Fibroblast of skin of abdomen (primary cell): ENCODE measurements at places on chromosomes 12 and 14.

DNA sequence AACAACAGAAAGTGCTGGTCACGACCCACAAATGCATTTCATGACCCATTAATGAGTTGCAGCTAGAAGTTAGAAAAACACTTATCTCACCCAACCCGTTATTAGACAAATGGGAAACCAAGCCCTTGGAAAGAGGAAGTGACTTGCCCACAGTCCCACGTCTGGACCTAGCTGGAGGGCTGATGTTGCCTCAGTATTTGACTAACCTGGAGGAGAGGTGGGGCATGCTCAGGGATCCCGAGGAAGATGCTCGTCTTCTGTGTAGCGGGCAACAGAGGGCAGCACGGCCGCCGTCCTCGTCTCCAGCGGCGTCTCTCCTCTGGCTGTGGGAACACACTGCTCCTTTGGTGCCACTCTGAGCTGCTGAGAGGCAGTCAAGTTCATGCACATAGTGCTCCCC is 12.7 kb downstream of the CCND2 start:
- DNase-seq = no peak

GRCh38 chr12:10276774-10277173 is 30.9 kb upstream of the KLRD1 start:
- DNase-seq = no peak

- DNase-seq = peak; percentile 72
Observed at GRCh38 chr14:31441273-31442111, 15.8 kb downstream of the DTD2 start.

- no peak for DNase-seq
Observed at GRCh38 chr12:27296674-27297073, 36.0 kb upstream of the BMAL2 start.

DNA sequence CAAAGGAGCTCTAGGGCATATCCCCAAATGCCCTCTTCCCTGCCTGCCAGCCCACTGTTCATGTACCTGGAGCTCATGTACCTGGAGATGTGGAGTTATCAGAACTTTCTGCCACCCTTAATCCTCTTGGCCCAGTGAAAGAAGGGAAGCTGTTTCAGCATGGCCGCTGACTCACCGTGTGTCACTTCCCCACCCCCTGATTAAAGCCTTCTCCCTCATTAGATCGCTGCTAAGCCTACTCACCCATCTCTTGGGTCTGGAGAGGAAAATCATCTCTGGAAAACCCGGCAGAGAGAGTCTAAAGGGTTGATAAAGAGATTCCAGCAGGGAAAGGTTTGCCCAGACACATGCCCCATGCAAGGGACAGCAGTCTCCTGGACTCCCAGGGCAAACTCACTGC is 4.5 kb upstream of the LTBP2 start:
- peak; percentile 89 for DNase-seq

DNA sequence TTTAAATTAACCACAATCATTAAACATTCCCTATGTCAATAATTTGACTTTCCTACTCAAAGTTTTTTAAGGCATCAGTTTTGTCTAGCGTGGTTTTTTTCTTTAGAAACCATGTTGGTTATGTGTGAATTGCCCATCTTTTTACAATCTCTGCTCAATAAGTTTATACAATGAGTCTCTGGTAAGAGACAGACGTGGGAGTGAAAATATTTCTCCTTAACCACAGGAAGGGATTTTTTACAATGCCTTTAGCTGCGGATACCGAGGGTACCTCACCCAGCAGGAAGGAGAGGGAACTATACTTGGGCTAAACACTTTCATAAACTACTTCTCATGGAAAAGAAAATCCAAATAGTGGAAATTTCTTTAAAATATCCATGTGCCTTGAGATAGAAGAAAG is 191.4 kb upstream of the BCL2L14 start:
- peak; percentile 68 for DNase-seq

GRCh38 chr12:95218150-95219133 is 835 bp downstream of the VEZT start:
- DNase-seq = peak; percentile 61

DNA sequence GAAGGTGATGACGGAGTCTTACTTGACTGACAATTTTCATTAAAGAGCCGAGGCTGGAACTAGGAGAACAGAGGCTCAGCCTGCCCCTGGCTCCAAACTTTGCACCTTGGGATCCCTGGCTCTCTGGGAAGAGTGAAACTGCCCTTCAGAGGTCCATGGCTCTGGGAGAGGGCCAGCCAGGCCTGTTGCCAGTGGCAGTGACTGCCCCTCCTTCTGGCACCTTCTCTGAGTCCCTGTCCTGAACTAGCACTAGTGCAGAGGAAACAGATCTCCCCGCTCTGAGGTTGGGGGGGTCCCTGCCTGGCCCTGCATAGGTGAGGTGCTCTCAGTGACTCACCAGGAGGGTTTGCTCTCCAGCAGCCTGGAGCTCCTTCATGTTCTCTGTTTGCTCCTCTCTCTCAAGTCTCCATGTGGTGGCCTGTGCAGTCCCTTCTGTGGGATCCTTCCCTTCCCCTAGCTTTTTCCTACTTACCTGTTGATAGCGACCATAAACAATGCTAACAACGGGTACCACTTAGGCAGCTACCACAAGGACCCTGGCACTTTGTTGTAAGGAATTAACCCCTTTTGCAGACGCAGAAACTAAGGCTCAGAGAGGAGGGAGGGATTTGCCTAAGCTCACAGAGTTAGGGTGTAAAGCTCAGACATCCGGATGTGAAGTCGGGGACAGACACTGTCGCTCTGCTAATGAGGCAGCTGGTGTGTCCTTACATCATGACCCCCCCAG is 22.4 kb downstream of the FAM222A start:
- no peak for DNase-seq

DNA sequence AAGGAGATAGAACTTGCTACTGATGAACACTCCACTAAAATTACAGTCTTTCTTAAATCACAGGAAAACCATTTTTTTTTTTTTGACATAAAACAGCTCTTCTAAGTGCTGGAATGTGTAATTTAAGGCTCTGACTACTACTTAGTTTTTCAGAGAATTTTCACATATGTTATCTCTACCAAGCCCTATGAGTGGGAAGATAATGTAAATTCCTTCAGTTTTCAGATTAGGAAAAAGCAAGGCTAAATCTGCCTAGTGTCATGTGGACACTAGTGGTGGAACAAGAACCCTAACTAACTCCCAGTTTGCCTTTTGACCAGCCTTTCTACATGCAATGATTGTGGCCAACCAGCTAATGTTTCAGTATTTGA is 37.3 kb upstream of the CSRP2 start:
- DNase-seq = peak; percentile 18

DNA sequence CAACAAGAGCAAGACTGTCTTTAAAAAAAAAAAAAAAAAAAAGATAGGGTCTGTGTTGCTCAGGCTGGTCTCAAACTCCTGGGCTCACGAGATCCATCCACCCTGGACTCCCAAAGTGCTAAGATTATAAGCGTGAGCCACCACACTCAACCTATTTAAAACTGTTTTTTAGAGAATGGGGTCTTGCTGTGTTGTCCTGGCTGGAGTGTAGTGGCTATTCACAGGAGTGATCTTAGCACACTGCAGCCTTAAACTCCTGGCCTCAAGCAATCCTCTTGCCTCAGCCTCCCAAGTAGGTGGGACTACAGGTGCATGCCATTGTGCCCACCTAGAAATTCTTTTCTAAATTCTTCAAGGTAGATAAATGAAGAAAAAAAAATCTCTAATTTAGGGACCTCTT is 7.6 kb downstream of the COQ10A start:
- no peak for DNase-seq

DNA sequence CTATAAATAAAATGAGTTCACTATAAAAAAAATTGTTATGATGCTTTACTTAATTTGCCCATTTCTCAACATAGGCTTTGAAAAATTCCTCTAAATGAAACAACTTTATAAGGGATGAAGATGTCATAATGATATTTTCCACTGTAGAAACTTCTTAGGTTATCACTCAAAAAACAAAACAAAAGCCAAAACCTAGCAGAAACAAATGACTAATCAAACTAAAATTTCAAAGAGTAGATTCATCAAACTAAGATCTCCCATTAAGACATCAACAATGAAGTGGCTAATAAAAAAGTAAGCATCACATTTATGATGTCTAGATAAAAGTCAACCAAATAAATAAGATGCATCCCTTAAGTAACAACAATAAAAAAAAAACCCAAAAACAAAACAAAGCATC is 36.9 kb upstream of the TTC7B start:
- no peak for DNase-seq

GRCh38 chr12:68003777-68004176 is 14.5 kb downstream of the IFNG-AS1 start:
- DNase-seq = no peak

DNA sequence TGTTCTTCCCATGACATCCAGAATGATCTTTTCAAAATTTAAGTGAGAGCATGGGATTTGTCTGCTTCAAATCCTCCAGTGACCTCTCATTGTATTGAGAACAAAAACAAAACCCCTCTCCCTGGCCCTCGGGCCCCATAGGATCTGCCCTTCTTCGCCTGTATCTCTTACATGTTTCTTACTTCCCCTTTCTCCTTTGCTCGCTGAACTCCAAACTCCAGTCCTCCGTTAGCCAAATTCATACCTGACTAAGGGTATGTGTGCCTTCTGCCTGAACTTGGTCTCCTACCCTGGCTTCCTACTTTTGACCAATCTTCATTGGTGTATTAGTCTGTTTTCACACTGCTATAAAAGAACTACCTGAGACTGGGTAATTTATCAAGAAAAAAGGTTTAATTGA is 13.2 kb upstream of the TSPAN11 start:
- no peak for DNase-seq

- DNase-seq = no peak
Observed at GRCh38 chr14:81178063-81178462, 42.7 kb downstream of the GTF2A1 start.

GRCh38 chr14:79407572-79407971 is 803.7 kb downstream of the DIO2 start:
- no peak for DNase-seq

- DNase-seq = peak; percentile 76
Observed at GRCh38 chr14:92600318-92601053, 86.9 kb downstream of the RIN3 start.

DNA sequence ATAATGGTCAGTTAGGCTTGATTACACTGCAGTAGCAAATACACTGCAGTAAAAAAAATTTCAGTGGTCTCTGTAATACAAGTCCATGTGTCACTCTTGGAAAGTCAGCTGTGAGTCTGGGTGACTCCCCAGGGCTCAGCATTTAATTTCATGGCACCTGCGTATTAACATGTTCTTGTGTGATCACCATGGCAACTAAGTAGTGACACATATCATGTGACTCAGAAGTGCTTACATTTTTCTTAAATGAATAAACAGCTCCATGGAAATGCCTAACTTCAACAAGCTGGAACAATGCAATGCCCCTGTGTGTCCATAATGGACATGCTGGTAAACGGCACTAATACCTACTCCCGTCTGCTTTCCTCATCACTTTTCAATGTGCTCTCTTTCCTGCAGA is 88.5 kb upstream of the ANO4 start:
- DNase-seq = peak; percentile 27

DNA sequence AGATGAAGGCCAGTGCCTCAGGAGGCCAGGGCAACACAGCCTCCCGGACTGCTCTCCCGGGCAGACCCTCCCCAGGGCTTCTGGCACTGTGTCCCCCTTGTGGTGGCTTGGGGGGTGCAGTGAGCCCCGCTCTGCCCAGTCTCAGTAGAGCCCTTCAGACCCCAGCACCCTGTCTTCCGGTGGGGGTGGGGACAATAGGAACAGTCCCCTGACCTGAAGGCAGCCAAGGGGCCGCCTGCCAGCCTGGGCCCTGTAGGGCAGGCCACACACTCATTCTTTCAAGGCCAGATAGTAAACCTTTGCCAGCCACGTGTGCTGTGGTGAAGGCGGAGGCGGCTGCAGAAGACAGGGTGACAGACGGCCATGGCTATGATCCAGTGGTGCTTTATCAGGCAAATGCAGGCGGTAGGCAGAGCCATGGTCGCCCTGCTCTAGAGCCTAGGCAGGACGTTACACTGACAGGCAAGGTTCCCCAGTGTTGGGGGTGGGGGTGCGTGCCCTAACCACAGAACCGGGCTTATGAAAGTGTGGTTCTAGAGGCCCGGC is 15.0 kb downstream of the ZFYVE21 start:
- no peak for DNase-seq

GRCh38 chr14:104209985-104210816 is 71.8 kb downstream of the KIF26A start:
- DNase-seq = no peak

GRCh38 chr12:107645630-107646333 is 39.8 kb upstream of the PWP1 start:
- no peak for DNase-seq

DNA sequence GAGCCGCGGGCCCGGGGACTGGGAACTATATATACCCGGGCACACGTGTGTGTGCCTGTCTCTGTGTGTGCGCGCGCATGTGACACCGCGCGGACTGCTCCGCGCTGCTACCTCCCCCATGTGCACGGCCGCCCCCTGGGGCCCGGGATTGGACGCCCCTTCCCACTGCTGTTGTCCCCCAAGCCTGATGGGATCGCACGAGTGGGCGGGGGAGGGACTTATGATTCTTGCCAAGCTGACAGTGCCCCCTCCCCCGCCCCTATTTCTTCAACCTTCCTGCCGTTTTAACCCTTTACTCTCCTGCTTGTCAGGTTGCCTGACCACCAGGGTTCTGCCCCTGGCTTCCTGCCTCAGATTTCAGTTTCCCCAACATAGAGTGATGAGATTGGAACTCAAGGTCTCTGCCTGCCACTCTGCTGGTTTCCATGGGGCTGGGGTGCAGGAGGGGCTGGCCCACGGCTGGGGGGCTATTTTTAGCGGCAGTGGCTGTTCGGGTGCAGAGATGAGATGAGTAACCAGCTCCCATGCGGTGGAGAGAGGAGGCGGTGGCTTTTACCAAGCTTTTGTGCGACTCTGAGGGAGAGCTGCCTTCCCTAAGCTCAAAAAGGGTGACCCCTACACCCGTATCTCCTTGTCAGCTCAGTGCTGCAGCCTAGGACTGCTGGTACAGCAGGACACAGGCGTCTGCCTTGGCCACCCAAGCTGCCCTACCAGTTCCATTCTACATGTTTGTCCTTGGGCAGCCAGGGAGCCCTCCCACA is at the start of gene DDN:
Gene DDN, minus strand, starts transcription at position 5 of the 761 bp plus-strand sequence. CDS start 88 bp downstream, outside the sequence.
- peak; percentile 50 for DNase-seq

DNA sequence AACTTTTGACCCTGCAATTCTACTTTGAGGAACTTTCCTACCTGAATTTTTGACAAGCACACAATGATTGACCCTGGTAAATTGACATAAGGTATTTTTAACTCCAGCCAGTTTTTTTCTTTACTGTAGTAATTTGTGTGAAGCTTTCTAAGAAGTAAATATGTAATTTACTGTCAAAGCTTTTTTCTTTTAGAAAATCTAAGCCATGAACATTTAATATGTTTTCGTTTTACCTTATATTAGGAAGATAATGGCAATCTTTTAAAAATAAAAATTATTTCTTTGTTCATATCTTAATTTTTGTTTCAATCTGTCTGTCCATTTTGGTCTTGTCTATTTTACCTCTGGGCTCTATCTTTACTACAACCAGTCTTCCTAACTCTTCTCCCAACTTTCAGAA is 279.9 kb downstream of the FBXL14 start:
- no peak for DNase-seq

DNA sequence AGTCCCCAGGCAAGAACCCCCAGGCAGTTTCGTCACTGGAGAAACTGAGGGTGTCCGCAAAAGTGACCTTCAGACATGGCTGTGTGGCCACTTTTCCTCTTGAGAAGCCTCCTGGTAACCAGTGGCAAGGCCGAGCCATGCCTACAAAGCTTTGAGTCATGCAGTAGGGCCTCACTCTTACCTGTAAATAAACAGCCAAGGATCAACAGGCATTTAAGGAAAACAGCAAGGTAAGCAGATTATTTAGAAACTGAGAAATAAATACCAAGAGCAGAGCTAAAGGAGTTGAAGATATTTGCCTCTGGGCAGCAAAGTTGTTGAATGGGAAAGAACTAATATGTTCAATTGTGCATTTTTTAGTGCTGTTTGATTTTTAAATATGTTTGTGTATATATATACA is 141.0 kb upstream of the BCL2L14 start:
- DNase-seq = no peak
